ENCODE measurements at places on chromosomes 2 and 18. TPM values are rescaled to one million over a fixed set of nuclear protein-coding genes. Genes with fewer than 3 reads are reported as not detected.

Gene HOXD1
- total RNA-seq = 0.16 TPM

Gene C1GALT1C1L
- total RNA-seq = not detected

Gene GRB14
- 46.3 TPM for total RNA-seq

DNA sequence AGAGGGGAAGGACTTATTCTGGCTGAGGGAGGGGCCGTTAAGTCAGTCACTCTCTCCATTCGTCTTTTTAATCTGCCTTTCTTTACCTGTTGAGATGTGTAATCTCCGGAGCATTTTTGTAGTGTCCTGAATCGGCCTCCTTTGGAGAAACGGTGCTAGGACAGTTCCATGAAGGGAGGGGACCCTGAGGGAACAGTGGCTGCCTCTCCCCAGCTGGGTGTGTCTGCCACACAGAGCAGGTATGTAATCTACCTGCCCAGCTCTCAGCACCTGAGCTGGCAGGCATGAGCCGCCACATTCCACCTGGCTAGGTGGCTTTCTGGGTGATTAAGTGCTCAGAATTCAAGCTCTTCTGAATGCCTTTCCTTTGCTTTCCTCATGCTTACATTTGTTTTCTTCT lies 131.2 kb downstream of the WDSUB1 start:
- peak; percentile 29 for DNase-seq
- H3K27ac ChIP-seq = peak overlapping the region; percentile 47
- peaks cover 37% of the 10 kb centered on the region for H3K4me1 ChIP-seq
- H3K4me3 ChIP-seq = no peak overlapping the region

DNA sequence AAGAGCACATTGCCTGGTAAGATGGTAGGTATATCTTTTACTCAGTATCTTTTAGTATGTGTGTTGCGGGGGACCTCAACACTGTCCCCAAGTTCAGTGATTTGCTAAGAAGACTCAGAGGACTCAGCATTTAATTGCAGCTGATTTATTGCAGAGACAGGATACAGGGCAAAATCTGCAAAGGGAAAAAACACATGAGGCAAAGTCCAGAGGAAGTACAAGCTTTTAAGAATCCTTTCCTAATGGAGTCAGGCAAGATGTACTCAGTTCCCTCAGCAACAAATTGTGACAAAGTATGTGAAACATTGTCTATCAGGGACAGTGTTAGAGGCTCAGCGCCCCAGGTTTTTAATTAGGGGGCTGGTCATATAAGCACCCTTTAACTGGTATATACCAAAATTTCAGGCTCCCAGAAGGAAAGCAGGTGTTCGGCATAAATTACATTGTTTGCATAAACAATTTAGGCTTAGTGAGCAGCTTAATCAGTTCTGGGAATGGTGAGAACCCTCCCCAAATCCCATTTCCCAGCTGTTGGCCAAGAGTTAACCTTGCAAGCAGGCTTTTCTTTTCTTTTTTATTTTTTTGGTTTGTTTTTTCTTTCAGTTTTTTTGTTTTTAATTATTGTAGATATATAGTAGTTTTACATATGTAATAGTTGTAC lies 41.7 kb downstream of the RAB3GAP1 start:
- H3K27me3 ChIP-seq = no peaks in the 10 kb centered on the region
- no peak overlapping the region for H3K27ac ChIP-seq
- H3K4me3 ChIP-seq = no peak overlapping the region
- peaks cover 16% of the 10 kb centered on the region for H3K4me1 ChIP-seq
- peaks cover 26% of the 10 kb centered on the region for H3K36me3 ChIP-seq
- no peak for DNase-seq

DNA sequence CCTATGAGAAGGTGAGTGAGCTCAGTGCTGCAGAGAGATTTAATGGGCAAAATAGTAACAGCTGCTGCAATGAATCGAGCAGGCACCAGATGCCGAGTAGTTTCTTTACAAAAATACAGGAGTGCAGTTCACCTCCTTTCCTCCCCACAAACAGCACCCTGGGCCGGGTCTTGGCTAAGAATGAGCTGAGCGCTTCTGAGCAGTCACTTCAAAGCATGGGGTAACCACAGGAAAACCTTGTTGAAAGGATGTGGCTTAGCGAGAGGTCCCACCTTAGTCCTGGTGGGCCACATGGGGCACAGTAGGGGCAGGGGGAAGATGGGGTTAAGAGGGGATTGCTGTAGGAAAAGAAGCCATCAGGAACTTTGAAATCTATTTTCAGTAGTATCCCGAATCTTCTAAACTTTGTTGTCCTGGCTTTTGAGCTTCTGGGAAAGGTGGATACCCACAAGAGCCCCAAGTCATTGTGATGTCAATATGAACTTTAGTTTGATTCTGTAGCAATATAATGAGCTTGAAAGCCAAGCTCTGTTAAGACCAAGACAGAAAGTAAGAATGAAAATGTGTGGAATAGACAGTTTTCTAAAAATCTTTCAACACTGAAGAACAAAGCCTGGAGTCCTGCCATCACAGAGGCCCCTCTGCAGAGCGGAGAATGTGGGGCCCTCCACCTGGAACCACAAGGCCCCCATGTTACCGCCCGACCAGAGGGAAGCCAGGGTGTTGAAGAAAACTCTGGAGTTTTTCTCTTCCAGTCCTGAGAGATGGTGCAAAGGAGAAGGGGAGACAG lies 101.0 kb upstream of the ZNF236 start:
- no peak for DNase-seq
- no peak overlapping the region for H3K4me3 ChIP-seq
- H3K4me1 ChIP-seq = no peaks in the 10 kb centered on the region
- H3K27ac ChIP-seq = peak overlapping the region; percentile 68
- no peaks in the 10 kb centered on the region for H3K36me3 ChIP-seq
- no peaks in the 10 kb centered on the region for H3K27me3 ChIP-seq

- no peak for DNase-seq
- peaks cover 72% of the 10 kb centered on the region for H3K4me1 ChIP-seq
- no peak overlapping the region for H3K27ac ChIP-seq
- H3K27me3 ChIP-seq = no peaks in the 10 kb centered on the region
- peaks cover 4% of the 10 kb centered on the region for H3K36me3 ChIP-seq
Observed at GRCh38 chr2:54586062-54586461, 129.9 kb downstream of the SPTBN1 start.

DNA sequence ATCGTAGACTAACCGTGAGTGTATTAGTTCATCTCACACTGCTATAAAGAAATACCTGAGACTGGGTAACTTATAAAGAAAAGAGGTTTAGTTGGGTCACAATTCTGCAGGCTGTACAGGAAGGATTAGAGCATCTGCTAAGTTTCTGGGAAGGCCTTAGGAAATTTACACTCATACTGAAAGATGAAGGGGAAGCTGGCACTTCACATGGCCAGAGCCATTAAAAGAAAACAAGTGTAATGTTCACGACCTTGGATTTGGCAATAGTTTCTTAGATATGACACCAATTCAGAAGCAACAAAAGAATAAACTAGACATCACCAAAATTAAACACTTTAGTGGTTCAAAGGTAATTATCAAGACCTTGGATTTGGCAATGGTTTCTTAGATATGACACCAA lies 23.8 kb downstream of the ABCB11 start:
- H3K27me3 ChIP-seq = peaks cover 3% of the 10 kb centered on the region
- H3K27ac ChIP-seq = no peak overlapping the region
- no peak overlapping the region for H3K4me3 ChIP-seq

DNA sequence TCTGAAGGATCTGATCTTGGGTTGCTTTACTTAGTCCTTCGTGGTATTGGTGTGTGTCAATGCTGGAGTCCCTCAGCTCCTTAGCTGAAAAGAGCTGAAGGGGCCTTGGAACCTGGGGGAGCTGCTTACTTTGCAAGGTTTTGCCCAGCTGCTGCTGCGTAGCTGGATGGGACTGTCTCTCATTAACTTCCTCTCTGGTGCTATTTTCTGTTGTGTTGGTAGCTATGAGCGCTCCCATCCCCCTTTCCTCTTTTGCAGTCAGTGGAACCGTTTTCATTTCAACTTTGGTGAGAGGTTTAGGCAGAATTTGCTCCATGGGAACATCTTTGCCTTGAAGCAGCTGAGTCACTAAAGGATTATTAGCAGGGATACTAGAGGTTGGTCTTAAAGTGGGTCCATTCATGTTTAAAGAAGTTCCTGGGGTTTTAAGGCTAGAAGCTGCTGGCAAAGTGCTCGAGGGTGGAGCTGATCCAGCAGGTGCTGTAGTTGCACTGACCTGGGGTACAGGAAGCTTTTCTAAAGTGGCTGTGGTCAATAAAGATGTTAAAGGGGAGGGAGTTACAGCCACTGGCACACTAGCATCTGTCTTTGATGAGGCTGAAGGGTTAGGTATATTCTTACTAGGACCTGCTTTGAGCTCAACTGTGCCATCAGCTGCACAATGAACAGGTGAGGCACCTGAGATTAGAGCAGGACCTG lies 69.9 kb upstream of the DTNB start:
- peaks cover 2% of the 10 kb centered on the region for H3K4me1 ChIP-seq
- no peak overlapping the region for H3K27ac ChIP-seq
- H3K27me3 ChIP-seq = no peaks in the 10 kb centered on the region
- H3K4me3 ChIP-seq = no peak overlapping the region
- peaks cover 10% of the 10 kb centered on the region for H3K36me3 ChIP-seq
